ENCODE measurements at places on chromosomes 13 and 19.

DNA sequence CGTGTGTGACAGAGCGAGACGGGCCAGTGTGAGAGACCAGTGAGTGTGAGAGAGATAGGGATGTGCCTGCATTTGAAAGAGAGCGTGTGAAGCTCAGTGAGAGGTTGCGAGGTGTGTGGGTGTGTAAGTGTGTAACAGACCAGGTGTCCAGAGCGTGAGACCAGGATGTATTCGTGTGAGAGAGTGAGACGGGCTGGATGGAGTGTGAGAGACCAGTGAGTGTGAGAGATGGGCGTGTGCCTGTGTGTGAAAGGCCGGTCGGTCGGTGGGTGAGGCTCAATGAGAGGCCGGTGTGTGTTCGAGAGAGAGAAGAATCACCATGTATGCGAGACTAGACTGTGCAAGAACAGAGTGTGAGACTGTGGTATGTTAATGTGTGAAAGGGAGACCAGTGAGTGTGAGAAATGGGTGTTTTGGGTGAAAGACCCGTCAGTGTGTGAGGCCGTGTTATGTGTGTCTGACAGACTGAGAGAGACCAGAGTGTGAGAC is 679 bp downstream of the ZNF471 start:
- no peak for DNase-seq

GRCh38 chr19:52716522-52716921 is 18.3 kb downstream of the ZNF611 start:
- DNase-seq = no peak

DNA sequence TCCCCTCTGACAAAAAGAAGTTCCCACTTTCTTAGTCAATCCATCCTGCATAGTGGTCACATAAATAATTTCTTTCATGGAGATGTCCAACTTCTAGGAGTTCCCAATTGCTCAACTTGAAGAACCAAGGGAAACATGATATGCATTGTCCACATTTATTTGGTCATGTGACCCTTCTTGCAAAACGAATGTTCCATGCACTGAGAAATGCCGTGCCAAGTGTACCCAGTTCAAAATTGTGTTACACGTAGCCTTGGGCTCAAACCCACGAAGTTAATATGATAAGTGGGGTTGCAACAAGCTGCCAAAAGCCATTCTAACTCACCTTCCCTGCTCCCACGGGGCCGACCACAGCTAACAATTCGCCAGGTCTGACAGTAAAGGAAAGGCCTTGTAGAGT is 113.1 kb downstream of the ABCC4 start:
- no peak for DNase-seq

GRCh38 chr13:23622985-23623384 is 52.8 kb downstream of the TNFRSF19 start:
- no peak for DNase-seq

DNA sequence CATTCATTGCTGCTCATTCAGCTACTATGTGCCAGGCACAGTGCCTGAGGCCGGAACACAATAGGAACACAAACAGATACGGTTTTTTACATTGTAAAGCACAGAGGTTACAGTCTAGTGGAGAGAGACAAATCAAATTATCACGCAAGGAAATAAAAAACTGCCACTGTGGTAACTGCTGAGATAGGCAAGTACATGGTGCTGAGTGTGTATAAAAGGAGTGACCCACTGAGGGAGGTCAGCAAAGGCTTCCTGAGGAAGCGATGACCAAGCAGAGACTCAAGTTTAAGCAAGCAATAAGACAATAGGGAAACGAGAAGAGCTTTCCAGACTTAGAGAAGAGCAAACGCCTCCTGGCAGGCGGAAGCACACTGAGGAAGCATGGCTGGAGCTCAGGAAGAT is 56.4 kb downstream of the NUFIP1 start:
- no peak for DNase-seq

GRCh38 chr13:60108589-60108988 is 55.1 kb downstream of the DIAPH3 start:
- no peak for DNase-seq

- no peak for DNase-seq
Measured at GRCh38 chr13:43246382-43246781, 223.0 kb downstream of the DNAJC15 start.
